CD4-positive, alpha-beta T cell treated with Interleukin-10 for 1 hour (primary cell): ENCODE measurements at places on chromosomes 5 and 9.

GRCh38 chr5:161548487-161549094 lies 2.1 kb upstream of the GABRB2 start:
- DNase-seq, result no peak

GRCh38 chr9:36317766-36318165 lies 59.5 kb upstream of the GNE start:
- DNase-seq, result no peak

DNA sequence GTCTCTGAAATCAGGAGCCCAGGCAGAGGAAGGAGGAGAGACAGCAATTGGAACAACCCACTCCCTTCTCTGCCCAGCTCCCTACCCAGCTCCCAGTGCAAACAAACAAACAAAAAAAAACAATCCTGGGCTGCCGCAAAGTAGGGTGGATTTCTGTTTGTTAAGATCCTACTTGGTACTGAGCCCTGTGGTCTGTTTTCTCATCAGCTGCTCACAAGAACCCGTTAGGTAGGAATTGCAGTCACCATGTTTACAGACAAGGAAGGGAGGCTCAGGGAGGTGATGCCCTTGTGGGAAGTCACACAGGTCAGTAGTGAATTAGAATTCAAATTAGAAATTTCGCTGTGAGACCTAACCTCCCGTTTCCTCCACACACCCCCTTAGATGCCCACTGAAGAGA lies 128.8 kb upstream of the RAD23B start:
- DNase-seq, result no peak

DNA sequence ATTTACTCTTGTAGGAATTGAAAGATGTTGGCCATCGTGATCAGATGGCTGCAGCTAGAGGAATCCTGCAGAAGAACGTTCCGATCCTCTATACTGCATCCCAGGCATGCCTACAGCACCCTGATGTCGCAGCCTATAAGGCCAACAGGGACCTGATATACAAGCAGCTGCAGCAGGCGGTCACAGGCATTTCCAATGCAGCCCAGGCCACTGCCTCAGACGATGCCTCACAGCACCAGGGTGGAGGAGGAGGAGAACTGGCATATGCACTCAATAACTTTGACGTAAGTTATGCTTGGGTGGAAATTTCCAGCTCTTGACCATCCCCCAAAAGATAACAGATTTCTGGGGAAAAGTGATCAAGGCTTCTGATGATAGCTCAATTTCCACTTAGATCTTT lies 50.6 kb downstream of the LRRTM2 start:
- DNase-seq, result no peak
